ENCODE measurements at places on chromosomes 7 and 10.
A peak's percentile ranks its signal among the peaks of the same experiment; 100 is the strongest.

GRCh38 chr10:19966751-19967150 lies 150.5 kb downstream of the PLXDC2 start:
- DNase-seq, result no peak

GRCh38 chr7:128075242-128076095 lies 44.2 kb upstream of the LRRC4 start:
- no peak for DNase-seq

- DNase-seq, result no peak
These were observed 91.4 kb upstream of the CCDC71L start for GRCh38 chr7:106752367-106752766.

GRCh38 chr7:50416527-50417182 lies 33.5 kb downstream of the FIGNL1 start:
- DNase-seq, result no peak

DNA sequence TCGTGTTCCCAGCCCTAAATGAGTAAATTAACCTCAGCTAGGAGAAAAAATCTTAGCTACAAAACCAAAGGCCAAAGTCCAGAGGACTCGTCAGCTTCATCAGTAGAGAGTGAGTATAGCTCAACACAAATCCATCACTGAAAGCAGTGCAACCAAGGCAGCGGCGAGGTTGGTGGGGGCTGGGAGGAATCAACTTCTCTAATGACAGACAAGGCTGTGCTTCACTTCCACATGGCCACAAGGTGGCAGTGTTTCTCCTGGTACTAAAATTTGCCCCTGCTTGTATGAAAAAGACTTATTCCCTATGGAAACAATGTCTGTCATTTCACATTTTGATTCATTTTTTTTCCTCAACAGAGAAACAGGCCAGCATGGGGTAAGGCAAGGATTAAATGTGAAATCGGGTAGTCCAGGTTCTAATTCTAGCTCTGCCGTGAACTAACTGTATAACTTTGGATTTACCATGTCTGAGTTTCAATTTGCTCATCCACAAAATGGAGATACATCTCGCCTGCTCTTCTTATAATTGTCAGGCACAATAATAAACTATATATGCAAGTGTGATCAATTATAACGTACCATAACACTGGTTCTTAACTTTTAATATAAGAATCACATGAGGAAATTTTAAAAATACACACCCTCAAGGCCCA lies 39.3 kb downstream of the FAS start:
- no peak for DNase-seq

- no peak for DNase-seq
These were observed 51.1 kb downstream of the TMEM209 start for GRCh38 chr7:130154131-130154500.

- DNase-seq, result no peak
These were observed 704.4 kb upstream of the CELF2 start for GRCh38 chr10:10313149-10313835.

GRCh38 chr7:48179496-48180030 lies 8.3 kb downstream of the ABCA13 start:
- DNase-seq, result no peak

GRCh38 chr7:69708857-69709256 lies 110.6 kb downstream of the AUTS2 start:
- no peak for DNase-seq

- DNase-seq, result no peak
These were observed 63.1 kb downstream of the BLNK start for GRCh38 chr10:96208271-96208670.

DNA sequence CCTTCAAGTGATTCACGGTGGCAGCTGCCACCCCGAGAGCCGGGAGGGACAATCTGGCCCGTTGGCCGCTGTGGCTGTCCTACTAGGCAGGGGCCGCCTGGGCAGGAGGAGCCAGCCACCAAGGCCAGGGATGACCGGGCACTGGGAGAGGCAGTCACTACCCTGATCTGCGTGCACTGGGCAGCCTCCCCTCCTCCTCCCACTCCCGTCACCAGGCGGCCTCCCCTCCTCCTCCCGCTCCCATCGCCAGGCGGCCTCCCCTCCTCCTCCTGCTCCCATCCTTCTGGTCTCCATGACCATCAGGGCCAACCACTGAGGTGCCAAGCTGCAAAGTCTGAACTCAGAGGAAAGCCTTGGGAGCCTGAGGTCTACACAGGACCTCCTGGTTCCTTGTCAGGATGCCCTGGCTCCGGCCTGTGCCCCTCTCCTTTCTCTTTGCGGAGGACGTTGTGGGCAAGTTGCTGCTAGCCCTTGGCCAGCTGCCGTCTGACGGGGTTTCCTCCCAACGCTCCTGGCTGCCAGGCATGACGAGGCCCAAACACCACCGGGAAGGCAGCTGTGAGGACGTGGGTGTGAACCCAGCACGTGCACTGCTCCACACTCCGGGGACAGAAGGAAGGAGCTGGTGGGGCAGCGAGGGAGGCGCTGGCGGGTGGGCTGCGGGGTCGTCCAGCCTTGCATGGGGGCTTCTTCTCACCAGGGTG lies 131.1 kb downstream of the WDR37 start:
- no peak for DNase-seq

GRCh38 chr7:64098-64915 lies 128.1 kb upstream of the FAM20C start:
- no peak for DNase-seq

- DNase-seq, result no peak
These were observed 282.3 kb downstream of the TWIST1 start for GRCh38 chr7:18835001-18835690.

DNA sequence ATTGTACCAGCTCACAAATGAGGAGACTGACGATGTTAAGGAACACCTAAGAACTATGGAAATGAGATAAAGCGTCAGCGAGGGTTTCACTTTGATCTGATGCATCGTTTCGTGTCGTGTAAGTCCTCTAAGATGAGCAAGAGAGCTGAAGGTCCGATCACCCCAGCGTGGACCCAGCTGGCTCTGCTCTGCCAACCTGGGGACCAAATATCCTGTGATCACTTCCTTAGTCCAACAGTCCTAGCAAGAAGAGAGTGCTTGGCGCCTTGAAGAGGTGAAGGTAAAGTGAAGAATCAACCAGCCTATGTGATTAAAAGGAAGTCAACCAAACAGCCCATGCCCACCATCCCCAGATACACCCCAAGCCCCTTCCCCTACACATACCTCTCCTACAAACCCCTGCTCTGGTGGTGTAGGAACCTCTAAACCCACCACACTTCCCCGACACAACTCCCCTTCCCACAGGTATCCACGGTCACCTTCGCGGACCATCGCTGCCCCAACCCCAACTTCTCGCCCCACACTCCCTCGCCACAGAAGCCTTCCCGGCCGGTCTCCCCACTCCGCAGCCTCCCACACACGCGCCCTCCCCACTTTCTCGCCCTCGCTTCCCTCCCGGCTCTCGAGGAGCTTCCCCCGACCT lies 722 bp downstream of the UPF2 start:
- no peak for DNase-seq

DNA sequence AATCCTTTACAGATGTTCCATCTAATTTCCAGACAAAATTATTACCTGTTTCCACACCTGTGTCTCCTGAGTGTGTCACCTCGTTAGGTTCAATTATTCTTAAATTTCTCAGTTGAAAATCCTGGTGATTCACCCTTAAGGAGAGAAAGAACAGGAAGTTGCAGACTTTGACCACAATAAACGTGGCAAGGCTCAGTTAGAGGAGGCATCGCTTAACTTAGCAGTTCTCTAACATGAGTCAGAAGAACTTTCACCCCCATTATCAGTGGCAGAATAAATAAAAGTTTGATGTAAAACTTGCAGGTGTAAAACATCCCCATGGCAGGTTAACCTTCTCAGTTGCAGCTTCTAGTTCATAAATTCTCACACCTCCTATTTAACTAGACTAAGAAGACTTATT lies 8.3 kb downstream of the XPNPEP1 start:
- DNase-seq, result peak; percentile 78
